ENCODE measurements at places on chromosomes 11 and 22. TPM values are rescaled to one million over a fixed set of nuclear protein-coding genes. Genes with fewer than 3 reads are reported as not detected.

The MYOD1 gene
- not detected for total RNA-seq

DNA sequence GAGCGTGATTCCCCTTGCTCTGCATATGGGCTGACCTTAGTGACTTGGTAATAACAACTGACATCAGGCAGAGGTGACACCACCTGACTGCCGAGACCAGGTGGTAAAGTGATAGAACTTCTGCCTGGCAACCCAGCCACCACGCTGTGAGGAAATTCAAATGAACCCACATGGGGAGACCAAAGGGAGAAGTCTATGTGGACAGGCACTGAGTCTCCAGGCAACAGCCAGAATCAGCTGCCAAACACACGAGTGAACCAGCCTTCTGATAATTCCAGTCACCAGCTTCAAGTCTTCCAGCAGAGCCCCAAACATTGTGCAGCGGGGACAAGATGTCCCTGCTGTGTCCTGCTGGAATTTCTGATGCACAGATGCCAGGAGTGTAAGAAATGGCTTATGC is 29.7 kb downstream of the SPATA19 start:
- H3K4me3 ChIP-seq: no peak overlapping the region
- no peaks in the 10 kb centered on the region for H3K4me1 ChIP-seq
- DNase-seq: no peak

DNA sequence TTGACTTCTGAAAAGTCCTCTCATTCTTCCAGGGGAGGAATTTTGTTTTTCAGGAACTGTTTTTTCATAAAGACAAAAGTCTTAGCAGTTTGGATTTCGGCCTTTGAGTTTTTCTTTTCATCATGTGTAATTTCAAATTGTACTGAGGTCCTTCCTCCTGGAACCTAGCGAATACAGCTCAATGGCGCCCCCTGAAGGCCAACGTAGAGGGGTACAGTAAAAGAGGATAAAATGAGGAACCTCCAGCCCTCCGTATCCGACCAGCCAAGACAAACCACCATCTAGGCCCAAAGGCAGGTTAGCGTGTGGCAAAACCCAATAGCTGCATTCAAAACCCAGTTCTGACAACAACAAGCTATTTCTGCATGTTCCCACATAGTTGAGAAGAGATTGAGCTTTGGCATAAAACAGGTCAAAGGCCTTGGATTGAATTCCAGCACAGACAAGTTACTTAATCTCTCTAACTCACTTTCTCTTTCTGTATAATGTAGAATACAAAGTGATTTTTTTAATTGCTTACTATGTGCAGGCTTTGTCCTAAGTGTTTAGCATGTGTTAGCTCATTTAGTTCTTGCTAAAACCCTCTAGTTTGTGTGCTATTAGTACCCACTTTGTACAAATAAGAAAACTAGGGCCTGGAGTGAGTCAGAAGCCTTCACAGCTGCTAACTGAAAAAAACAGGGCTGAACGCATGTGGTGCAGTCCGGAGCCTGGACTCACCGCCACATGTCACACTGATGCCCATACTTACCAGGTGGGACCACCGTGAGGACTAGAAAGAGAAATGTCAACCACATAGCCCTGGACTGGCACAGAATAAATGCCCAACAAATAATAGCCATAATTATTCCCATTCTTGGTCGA is 43.2 kb upstream of the ETS1 start:
- no peak overlapping the region for H3K27ac ChIP-seq
- H3K4me3 ChIP-seq: peak overlapping the region; percentile 24
- peak; percentile 83 for DNase-seq
- H3K27me3 ChIP-seq: no peaks in the 10 kb centered on the region

GRCh38 chr22:40671796-40672360 is 7.4 kb upstream of the MCHR1 start:
- no peaks in the 10 kb centered on the region for H3K27me3 ChIP-seq
- peaks cover 13% of the 10 kb centered on the region for H3K4me1 ChIP-seq
- no peak overlapping the region for H3K4me3 ChIP-seq
- DNase-seq: no peak
- H3K36me3 ChIP-seq: no peaks in the 10 kb centered on the region
- H3K27ac ChIP-seq: no peak overlapping the region

GRCh38 chr11:2527621-2528291 is 82.9 kb downstream of the KCNQ1 start:
- no peak overlapping the region for H3K27ac ChIP-seq
- H3K4me1 ChIP-seq: no peaks in the 10 kb centered on the region
- H3K4me3 ChIP-seq: no peak overlapping the region
- H3K36me3 ChIP-seq: no peaks in the 10 kb centered on the region
- 0 out of 2 replicates have a peak, but pooled peaks cover 11% of the 10 kb centered on the region for H3K27me3 ChIP-seq

DNA sequence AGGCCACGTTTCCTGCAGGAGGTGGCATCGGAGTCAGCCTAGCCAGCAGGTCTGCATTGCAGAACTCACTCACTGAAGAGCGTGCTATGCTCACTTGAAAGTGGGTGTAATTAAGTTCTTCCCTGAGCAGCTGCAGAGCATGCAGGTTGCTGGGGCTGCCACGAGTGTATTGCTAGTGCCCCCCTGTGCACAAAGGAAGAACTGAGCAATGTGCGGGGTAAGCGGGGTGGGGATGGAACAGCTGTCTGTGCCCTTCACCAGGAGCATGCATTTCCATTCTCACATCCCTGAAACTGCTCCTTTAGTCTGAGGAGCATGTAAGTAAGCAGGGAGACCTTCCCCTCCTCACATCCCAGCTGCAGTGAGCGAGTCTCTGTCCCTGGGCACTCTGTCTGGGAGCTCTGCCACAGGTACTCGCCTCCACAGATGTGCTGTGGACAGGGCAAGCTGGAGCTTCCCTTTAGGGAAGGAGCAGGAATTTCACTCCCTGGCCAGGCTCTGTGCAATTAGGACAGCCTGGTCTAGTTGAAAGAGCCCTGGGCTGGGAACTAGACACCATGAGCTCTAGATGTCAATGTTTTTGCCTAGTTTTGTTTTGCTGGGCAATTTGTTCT is 1031.8 kb downstream of the NTM start:
- no peaks in the 10 kb centered on the region for H3K36me3 ChIP-seq
- no peak overlapping the region for H3K4me3 ChIP-seq
- H3K27me3 ChIP-seq: peaks cover 46% of the 10 kb centered on the region
- no peak overlapping the region for H3K27ac ChIP-seq
- DNase-seq: peak; percentile 73
- H3K4me1 ChIP-seq: no peaks in the 10 kb centered on the region

The TOLLIP gene
- 27.3 TPM for total RNA-seq

DNA sequence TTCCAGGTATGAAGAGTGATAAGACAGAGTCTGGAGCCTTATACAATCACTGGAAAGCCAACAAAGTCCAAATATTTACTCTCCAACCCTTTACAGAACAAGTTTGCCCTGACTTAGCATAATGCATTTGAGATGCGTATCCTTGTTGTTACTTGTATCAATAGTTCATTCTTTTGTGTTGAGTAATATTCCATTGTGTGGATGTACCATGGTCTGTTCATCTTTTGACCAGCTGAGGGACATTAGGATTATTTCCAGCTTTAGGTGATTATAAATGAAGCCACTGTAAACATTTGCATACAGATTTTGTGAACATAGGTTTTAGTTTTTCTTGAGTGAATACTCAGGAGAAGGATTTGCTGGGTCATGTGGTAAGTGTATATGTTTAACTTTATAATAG is 9.7 kb downstream of the SDHAF2 start:
- no peak overlapping the region for H3K4me3 ChIP-seq
- DNase-seq: no peak
- H3K27me3 ChIP-seq: no peaks in the 10 kb centered on the region
- H3K4me1 ChIP-seq: peaks cover under 1% of the 10 kb centered on the region

DNA sequence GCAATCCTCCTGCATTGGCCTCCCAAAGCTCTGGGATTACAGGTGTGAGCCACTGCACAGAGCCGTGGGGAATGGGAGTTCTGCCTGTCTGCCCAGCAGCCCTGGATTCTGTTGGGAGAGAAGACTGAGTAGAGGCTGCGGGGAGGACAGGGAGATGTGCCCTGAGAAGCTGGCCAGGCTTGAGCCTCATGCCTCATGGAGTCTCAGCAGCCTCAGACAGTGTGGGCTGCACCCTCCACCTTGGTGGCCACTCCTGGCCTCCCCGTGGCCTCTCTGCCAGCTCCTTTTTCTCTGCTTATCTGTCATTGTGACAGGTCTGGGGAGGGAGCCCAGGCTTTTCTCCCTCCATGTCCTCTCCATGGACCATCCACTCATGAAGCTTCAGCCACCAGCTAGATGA is 43.2 kb downstream of the DKK3 start:
- peaks cover 12% of the 10 kb centered on the region for H3K4me1 ChIP-seq
- H3K27me3 ChIP-seq: no peaks in the 10 kb centered on the region
- H3K27ac ChIP-seq: no peak overlapping the region
- no peak for DNase-seq
- no peak overlapping the region for H3K4me3 ChIP-seq

GRCh38 chr22:26643418-26644100 is 13.8 kb upstream of the MIAT start:
- peaks cover 14% of the 10 kb centered on the region for H3K27me3 ChIP-seq
- H3K4me1 ChIP-seq: peaks cover 11% of the 10 kb centered on the region
- no peaks in the 10 kb centered on the region for H3K36me3 ChIP-seq
- no peak overlapping the region for H3K27ac ChIP-seq
- no peak overlapping the region for H3K4me3 ChIP-seq

DNA sequence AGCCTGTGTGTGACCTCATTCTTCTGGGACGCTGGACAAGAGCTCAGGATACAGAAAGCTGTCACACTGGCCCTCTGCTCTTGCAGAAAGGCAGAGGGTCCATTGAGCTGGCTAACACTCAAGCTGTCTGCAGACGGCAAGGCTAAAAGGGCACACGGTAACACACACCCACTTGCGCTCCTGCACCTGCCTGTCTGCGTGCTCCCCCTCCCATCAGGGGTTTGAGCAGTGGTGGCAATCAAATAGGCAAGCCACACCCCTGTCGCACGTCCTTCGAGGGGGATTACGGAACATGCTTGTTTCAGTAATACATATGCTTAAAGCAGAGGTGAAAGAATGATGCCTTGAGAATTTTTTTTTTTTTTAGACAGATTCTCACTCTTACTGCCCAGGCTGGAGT is 7.1 kb upstream of the QSER1 start:
- H3K36me3 ChIP-seq: no peaks in the 10 kb centered on the region
- no peak overlapping the region for H3K4me3 ChIP-seq

GRCh38 chr11:24198481-24198880 is 298.4 kb upstream of the LUZP2 start:
- no peaks in the 10 kb centered on the region for H3K27me3 ChIP-seq
- no peak overlapping the region for H3K4me3 ChIP-seq
- no peaks in the 10 kb centered on the region for H3K36me3 ChIP-seq
- H3K27ac ChIP-seq: no peak overlapping the region
- no peak for DNase-seq

The LMO2 gene
- 0.25 TPM for total RNA-seq

GRCh38 chr11:97622795-97623194 is 1233.0 kb downstream of the JRKL start:
- no peaks in the 10 kb centered on the region for H3K4me1 ChIP-seq
- DNase-seq: no peak
- H3K27me3 ChIP-seq: no peaks in the 10 kb centered on the region
- H3K27ac ChIP-seq: no peak overlapping the region

The PHLDA2 gene
- 16.8 TPM for total RNA-seq

The OLFML1 gene
- total RNA-seq: not detected

GRCh38 chr11:40537734-40538133 is 921.7 kb downstream of the LRRC4C start:
- H3K27me3 ChIP-seq: no peaks in the 10 kb centered on the region
- H3K27ac ChIP-seq: no peak overlapping the region
- DNase-seq: no peak
- no peaks in the 10 kb centered on the region for H3K4me1 ChIP-seq
- H3K4me3 ChIP-seq: no peak overlapping the region

DNA sequence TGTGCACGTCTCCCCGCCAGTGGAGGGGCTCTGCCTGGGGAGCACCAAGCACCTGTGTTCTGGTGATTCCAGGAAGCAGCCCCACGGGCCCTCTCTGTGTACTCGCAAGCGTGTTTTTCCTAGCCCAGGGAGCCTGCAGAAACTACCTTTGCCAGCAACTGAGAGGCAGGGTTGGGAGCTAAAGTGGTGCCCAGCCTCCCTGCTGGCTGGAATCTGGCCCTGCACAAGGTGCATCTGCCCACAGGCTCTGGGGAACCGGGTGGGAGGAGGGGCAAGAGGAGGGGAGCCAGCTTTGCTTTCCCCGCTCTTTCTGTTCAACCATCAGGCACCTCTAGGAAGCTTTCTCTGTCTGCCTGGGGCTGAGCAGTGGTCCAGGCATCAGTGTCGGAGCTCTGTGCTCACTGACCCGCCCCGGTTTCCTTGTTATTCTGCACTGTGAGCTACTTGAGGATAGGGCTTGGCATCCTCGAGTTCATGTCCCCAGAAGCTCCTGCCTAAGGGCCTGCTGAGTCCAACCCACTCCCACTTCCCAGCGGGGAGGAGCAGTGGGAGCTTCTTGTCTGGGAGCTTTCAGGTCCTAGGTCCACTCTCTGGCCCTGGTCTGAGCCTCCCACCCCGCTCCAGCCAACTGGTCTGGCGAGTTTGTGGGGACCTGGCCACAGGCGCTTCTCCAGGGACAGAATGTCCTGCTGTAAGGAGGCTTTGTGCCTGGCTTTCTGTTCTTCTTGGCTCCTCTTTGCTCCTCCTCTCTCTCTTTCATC is 14.9 kb downstream of the DAGLA start:
- peaks cover 14% of the 10 kb centered on the region for H3K4me1 ChIP-seq
- no peaks in the 10 kb centered on the region for H3K36me3 ChIP-seq
- peak overlapping the region; percentile 12 for H3K4me3 ChIP-seq
- no peaks in the 10 kb centered on the region for H3K27me3 ChIP-seq

DNA sequence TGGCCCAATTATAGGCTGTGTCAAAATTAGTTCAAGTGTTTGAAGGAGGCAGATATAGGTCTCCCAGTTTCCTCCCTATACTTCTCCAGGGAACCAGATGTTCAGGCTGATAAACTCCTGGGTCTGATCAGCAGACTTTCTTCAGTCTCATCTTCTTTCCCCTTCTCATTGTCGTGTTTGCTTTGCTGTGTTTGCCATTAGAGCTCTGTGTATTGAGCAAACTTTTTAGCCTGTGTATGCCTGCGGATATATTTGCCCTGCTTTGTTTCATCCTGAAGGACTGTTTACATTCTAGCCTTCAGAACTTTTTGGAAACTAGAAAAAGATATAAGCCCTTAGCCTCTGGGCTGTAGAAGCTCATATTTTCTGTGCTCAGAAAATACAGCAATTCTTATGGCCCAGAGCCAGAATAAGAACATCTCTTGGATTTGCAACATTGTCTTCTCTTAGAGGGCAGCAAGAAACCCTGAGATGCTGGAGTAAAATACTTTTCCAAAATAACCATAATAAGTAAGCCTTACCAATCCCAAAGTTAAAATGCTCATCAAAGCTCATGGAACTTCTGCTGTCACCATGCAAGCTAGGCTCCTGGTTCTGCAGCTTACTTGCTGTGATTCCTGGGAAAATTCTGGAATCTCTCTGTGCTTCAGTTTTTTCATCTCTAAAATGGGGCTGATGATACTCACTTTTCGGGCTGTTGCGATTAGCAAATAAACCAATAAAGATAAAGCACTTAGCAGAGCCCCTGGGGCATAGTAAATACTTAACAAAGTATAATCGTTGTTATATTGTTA is 34.1 kb upstream of the ME3 start:
- H3K27me3 ChIP-seq: no peaks in the 10 kb centered on the region
- no peak overlapping the region for H3K27ac ChIP-seq
- DNase-seq: no peak
- H3K4me3 ChIP-seq: no peak overlapping the region
- peaks cover 4% of the 10 kb centered on the region for H3K4me1 ChIP-seq

GRCh38 chr11:61654397-61654829 is 25.8 kb upstream of the DAGLA start:
- no peak for DNase-seq
- H3K4me1 ChIP-seq: no peaks in the 10 kb centered on the region
- H3K27ac ChIP-seq: no peak overlapping the region
- H3K27me3 ChIP-seq: peaks cover 15% of the 10 kb centered on the region
- H3K4me3 ChIP-seq: no peak overlapping the region
